ENCODE measurements at places on chromosomes 4 and X. TPM values are rescaled to one million over a fixed set of nuclear protein-coding genes. Genes with fewer than 3 reads are reported as not detected.

F8A3 gene
- 0.54 TPM for total RNA-seq

DUSP21 gene
- total RNA-seq, result not detected

NPNT gene
- 0.59 TPM for total RNA-seq

CXCL8 gene
- 6.5 TPM for total RNA-seq

TLR10 gene
- total RNA-seq, result 0.02 TPM

SOX3 gene
- total RNA-seq, result not detected

ASB12 gene
- total RNA-seq, result not detected

CT45A5 gene
- total RNA-seq, result 0.09 TPM

NRK gene
- not detected for total RNA-seq

LAP3 gene
- 36.4 TPM for total RNA-seq

PTTG2 gene
- not detected for total RNA-seq

UGT2B11 gene
- total RNA-seq, result not detected

ACSL1 gene
- 53.2 TPM for total RNA-seq

LYAR gene
- 32.8 TPM for total RNA-seq

TCEAL2 gene
- total RNA-seq, result not detected

ADAMTS3 gene
- total RNA-seq, result not detected

PCYT1B gene
- 0.02 TPM for total RNA-seq

C4orf50 gene
- total RNA-seq, result not detected

AREG gene
- total RNA-seq, result 23.9 TPM

MAGEA2 gene
- not detected for total RNA-seq

NSG1 gene
- 9.9 TPM for total RNA-seq

LGI2 gene
- 0.09 TPM for total RNA-seq
